ENCODE measurements at places on chromosomes 11 and 22.

GRCh38 chr11:14673824-14674405, 30.3 kb downstream of the PDE3B start:
- no peak for DNase-seq

GRCh38 chr11:122344215-122344614, 228.2 kb upstream of the BLID start:
- DNase-seq = no peak

DNA sequence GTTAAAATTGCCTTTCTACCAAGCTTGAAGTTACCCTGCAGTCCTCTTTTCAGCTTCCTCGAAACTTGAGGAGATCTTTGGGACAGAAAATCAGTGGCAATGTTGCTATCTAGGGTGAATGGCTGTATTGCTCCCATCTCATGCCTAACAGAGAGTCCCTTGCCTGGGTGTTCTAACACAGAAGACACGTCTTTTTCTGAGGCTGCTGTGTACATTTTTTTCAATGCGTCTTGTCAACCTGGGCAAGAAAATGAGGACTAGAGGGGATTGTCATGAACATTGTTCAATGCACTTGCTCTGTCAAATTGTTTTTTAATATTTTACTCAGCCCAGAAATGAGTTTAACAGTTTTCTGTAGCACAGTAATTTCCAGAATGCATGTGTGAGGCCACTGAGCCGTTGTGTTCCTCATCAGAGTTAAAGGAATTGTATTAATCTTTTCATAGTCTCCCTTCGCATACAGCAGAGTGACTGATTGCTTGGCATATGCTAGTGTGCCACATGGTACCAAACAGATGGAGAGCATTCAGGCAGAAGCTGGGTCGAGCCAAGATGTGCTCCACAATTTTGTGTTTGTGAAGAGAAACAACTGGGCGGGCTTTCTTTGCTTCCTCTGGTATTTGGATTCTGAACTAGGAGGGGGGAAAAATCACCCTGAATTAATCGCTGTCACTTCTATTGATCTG, 86.0 kb downstream of the CASP12 start:
- no peak for DNase-seq

GRCh38 chr11:100830978-100831732, 144.1 kb downstream of the ARHGAP42 start:
- no peak for DNase-seq

GRCh38 chr11:101241160-101241795, 111.7 kb upstream of the PGR start:
- DNase-seq = no peak

Data from stimulated activated CD4-positive, alpha-beta T cell treated with anti-CD3 and anti-CD28 coated beads, Interleukin-15, amount 100 ng/mL, for 48 hours (primary cell).